ENCODE measurements at places on chromosomes 2 and 18. TPM values are rescaled to one million over a fixed set of nuclear protein-coding genes. Genes with fewer than 3 reads are reported as not detected.

SPP2 gene
- not detected for total RNA-seq

ACVR1C gene
- 10.7 TPM for total RNA-seq

DRC1 gene
- total RNA-seq, result 2.5 TPM

CGREF1 gene
- total RNA-seq, result 35.6 TPM

OTOS gene
- 7.1 TPM for total RNA-seq

OSBPL6 gene
- total RNA-seq, result 28.4 TPM

COL6A3 gene
- total RNA-seq, result 3.2 TPM

PGAP1 gene
- 46.4 TPM for total RNA-seq

DNA sequence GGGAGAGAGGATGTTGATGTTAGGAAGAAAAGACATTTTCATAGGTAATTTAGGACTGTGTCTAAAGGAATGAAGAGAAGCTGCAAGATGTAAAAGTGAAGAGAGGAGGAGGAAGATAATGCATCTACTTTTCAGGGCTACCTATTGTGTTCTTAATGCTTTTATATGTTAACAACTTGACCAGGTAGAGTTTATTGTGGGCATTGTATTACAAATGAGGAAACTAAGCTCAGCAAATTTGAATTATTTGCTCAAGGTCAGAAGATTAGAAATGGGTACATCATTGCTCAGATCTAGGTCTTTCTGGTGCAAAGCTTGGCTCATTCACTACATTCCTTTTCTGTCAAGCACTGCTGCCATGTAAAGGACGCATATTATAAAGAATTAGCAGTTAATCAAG is 441.7 kb downstream of the THSD7B start:
- DNase-seq, result no peak

- no peak for DNase-seq
Measured at GRCh38 chr18:12248926-12249720, 5.0 kb upstream of the CIDEA start.

DNA sequence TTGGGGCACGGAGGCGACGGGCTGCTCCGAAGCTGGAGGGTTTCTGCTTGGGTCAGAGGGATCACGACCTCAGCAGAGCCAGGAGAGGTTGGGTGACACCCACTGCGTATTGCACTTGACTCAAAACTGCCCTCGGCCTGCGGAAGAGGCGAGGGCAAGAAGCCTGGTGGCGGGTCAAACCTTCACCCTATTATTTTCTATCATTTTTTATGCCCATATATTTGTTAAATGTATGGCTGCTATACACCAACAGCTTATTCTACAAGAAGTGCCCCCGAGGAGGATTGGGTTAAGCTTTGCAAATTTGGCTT is 12.6 kb upstream of the SATB2 start:
- DNase-seq, result no peak

DNA sequence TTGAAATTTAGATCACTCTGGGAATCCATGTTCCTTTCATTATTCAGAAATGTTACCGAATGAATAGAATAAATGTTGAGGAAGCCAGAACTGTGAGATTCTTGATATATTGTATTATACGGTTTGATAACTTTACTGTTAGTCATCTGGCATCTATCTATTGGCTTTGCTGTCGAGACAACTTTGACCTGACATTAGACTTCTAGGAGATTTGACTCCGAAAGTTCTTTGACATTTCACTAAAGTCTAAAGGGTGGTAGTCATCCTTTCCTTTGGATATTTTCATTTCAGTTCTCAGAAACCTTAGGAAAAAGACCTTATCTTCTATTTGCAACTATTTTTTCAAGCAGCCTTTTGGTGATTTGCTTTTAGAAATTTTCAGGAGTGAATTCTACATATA is 1.9 kb downstream of the BMPR2 start:
- no peak for DNase-seq

GRCh38 chr2:144334551-144334950 is 185.4 kb downstream of the ZEB2 start:
- no peak for DNase-seq

DNA sequence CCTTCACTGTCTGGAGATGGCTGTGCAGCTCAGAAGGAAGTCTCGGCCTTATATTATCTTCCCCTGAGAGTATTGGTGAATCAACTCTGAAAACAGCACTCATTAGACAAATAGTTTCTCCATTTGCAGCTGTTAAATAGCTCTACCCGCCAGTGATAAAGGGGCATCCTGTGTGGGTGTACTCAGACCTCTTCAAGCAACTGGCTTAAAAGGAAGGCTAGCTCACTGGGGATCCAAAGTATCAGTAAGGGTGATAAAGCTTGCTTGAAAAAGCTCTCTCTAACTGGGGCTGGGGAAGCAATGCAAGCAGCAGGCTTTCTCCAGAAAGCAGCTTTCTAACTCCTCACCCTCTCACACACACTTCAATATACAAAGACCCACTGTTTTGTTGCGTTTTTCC is 64.9 kb upstream of the PSMD14 start:
- no peak for DNase-seq

DNA sequence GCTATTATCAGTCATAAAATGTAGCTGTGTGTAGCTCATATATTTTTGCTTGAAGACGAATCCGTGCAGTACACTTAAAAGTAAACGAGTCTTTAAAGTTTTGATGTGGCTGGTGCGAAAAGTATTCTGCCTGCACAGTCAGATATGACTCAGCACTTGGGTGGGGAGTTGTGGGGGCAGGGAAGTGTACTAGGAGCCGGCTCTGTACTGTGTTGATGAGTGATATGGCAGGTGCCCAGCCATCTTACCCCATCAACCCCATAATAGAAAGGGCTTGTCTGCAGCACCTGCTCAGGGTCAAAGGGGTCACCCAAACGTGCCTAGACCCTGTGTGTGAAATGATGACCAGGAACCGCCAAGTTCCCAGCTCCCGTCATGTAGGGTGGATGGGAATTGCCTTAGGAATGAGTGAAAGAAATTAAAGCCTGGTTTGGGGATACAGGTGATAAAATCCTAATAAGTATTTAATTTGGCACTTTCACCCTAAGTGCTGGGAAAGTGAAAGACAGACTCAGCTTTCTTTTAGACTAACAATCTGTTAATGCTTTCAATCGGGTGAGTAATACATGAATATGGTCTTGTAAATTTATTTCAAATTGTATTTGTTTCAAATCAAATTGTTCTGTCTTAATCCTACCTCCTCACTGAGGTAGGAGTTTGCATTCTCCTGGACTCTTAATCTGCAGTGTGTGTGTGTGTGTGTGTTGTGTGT is 48.0 kb downstream of the BCL2L11 start:
- peak; percentile 33 for DNase-seq

DNA sequence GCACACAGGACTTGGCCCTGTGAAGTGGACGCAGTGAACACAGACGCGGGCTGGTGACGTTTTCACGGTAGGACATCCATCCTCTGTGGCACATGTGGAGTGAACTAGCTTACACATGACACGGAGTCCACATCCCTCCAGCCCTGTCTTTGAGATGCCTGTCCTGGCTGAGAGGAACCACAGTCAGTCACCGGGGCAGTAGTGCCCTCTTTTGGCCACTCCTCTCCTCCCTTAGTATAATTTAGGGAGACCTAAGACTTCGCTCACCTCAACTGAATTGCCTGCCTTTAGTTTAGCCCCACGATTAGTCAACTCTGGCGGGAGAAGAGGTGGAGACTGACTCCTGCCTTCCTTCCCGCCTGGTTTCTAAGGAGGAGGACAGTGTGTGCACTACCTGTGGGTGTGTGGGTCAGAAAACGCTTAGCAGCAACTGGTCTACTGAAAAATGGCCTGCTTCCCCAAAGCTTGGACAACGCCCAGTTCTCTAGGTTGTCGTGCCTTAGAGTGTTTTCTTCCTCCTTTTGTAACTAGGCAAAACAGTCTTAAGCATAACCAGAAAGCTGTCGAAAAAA is 70.6 kb downstream of the MBP start:
- DNase-seq, result no peak

DNA sequence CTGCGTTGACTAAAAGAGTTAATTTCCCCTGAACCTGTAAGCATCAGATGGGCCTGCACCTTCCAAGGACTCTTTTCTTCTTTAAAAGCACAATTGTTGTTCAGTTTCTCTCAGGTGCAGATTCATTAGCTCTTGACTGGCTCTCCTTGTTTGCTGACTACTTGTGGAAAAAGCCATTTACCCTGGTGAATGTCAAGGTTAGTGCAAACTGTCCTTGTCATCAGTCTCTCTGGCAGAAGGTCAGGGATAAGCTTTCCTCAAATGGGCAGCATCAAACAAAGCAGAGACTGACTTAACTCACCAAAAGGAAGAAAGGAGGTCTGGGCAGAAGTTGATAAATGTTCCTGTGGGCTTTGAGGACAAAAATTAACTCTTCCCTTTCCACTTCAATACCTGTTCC is 922.7 kb downstream of the BCL11A start:
- no peak for DNase-seq

DNA sequence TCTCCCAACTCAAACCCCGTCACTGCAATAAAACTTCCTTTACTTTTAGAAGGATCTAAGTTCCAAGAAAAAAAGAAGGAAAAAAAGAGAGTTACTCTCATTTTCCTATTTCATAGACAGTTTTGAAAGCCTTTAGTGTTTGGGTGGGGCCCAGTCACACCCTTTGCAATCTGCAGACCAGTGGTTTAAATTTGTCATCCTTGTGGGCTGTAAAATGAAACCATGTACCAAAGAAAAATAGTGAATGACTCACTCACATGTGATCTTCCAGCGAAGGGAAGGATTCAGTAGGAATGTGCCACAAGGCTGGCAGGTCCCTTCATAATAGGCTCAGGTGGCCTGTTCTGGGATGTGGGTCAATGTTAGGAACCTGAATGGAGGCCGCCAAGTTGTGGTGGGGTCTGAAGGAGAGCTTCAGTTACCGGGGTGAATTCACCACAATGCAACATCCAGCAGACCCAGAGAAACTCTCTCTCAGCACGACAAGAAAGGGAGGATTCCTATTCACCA is 28.3 kb downstream of the ANXA4 start:
- no peak for DNase-seq

DNA sequence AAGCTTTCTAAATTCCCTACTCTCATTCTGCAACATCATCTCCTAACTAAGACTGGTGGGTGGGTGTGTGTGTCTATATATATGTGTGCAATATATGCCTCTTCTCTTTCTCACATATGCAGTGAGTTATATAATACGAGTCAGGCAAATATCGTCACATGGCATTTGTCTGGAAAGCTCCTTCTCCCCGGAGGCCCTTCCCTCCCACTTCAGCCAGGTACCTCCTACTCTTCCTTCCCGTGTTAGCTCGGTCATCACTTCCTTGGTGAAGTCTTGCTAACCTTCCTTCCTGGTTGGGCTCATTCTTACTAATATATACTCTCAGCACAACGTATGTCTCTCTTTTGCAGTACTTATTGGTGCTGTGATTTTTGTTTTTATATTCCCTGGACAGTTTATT is 66.4 kb upstream of the NCK2 start:
- no peak for DNase-seq

DNA sequence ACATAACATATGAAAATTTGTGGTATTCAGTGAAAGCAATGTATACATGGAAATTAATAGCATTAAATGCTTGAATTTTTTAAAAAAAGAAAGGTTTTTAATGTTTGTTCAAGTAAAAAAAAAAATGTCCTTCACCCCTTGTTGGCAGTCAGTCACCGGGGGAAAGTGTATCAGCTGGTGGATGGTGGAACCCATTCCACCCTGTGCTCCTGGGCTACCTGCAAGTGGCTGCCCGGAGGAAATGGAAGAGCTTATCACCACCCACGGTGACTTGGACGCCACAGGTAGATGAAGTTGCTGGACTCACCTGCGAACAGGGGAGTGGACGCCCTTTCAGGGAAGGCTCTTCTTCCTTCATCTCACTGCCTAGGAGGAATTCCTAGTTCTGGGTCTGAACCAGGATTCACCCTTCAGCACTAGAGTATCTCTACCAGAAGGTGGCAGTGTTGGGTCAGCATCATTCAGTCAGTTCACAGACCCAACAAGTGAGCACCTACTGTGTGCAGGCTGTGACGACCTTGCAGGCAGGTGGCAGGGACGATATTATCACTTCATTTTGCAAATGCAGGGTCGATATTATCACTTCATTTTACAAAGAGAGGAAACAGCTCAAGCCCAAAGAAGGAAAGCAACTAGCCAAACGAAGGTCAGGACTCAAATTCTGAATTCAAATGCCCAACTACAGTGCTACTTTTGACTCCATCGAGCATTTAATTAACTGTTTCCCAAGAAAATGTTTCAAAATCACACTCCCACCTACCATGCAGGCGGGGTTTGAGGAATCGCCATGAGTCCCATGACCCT is 35.8 kb downstream of the CIB4 start:
- peak; percentile 34 for DNase-seq

- no peak for DNase-seq
Measured at GRCh38 chr2:48137829-48138228, 231.5 kb upstream of the FBXO11 start.

GRCh38 chr2:217185265-217185995 is 325.6 kb upstream of the TNP1 start:
- DNase-seq, result no peak

DNA sequence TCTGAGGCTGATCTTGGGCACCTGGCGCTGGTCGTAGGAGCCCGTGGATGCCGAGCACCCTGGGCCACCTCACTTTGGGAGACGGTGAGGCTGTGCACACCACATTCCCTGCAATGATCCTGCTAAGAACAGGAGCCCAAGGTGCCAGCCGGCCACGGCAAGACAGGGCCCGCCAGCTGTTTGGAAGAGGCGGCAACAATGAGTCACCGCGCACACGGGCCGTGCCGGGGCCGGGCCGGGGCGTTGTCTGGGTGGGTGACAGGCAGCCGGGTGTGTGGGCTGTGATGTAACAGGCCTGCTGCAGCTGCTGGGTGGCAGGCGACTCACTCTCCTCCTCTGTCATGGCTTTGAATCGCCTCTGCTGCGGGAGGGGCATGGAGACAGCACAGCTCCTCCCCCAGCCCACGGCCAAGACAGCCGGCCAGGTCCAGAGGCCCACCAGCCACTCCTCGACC is 49.7 kb upstream of the ODC1 start:
- peak; percentile 71 for DNase-seq

GRCh38 chr2:72150157-72150860 is 2.6 kb upstream of the CYP26B1 start:
- peak; percentile 90 for DNase-seq

DNA sequence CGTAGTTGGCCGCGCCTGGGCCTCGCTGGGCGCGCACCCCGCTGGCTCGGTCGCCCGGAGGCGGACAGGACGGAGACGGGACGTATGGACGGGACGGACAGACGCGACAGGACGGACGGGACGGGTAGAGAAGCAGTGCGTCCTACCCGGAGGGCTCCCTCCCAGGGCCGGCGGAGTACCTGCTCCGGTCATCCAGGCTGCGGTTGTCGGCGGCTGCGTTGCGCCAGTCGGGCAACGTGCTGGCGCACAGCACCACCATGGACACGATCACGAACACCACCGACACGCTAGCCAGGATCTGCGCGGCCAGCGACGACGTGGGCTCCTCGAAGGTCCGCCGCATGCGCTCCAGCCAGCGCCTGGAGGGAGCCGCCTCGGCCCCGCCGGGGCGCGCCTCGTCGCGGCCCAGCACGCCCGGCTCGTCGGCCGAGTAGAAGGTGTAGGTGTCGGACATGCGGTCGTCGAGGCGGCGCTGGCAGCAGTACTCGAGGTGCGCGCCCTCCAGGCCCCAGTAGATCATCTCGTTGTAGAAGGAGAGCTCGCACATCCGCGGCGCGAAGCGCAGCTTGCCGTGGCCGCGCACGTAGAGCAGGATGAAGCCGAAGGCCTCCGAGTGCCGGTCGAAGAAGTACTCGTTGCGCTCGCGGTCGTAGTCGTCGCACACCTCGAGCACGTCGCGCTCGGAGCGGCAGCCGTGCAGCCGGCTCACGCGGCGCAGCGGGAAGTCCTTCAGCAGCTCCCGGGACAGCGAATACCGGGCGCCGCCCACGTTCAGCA is 903 bp downstream of the KCNG3 start:
- DNase-seq, result no peak

GRCh38 chr2:188292348-188293239 is 920 bp downstream of the GULP1 start:
- peak; percentile 56 for DNase-seq
